T-helper 1 cell (primary cell): ENCODE measurements at places on chromosomes 13 and 19.
A peak's percentile ranks its signal among the peaks of the same experiment; 100 is the strongest.

- peak; percentile 44 for DNase-seq
Observed at GRCh38 chr19:40805258-40805868, 6.4 kb downstream of the EGLN2 start.

- DNase-seq = no peak
Observed at GRCh38 chr13:59679254-59679653, 484.5 kb downstream of the DIAPH3 start.

DNA sequence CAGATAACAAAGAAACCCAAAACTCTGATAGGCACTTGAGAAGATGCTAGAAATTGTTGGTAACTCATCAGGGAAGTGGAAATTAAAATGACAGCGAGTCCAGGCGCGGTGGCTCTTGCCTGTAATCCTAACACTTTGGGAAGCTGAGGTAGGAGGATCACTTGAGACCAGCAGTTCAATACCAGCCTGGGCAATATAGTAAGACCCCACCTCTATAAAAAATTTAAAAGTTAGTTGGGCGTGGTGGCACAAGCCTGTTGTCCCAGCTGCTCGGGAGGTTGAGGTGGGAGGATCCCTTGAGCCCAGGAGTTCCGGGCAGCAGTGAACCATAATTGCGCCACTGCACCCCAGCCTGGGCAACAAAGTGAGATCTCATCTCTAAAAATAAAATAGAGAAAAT is 2.6 kb upstream of the RYR1 start:
- DNase-seq = no peak

- no peak for DNase-seq
Observed at GRCh38 chr19:17681505-17682125, 6.5 kb downstream of the UNC13A start.

DNA sequence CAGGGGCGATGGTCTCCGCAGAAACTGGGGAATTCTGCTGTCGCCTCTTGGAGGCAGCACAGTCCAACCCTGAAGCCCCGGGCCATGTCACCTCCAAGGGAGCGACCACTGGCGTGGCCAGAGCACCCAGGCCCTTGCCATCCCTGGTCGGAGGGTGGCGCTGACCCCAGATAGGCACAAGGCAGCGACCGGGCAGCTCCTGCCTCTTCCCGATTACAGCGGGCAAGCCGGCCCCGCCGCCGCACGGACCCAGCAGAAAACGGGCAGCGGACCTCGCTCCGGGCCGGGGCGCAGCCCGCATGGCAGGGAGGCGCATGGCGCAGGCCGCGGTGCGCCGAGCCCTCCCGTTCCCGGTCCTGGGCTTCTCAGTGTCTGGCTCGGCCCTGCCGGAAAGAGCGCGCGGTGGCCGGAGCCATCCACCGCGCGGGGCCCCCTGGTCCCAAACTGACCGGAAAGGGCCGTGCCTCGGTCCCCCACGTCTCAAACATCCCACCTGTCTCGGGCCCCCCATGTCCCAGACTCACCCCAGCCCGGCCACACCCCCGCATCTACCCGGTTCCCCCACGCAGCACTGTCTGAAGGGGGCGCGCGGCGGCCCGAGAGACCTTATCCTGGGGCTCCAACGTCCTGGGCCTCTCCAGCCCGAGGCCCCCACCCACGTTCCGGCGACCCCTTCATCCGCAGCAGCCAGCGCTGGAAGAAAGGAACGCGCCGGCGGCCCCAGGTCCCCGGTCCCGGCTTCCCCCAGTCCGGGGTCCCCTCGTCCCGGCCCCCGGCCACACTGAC is 727 bp downstream of the CERS1 start:
- no peak for DNase-seq

GRCh38 chr19:19427944-19428343 is 22.5 kb downstream of the GATAD2A start:
- DNase-seq = no peak

- no peak for DNase-seq
Observed at GRCh38 chr13:43260999-43261398, 237.6 kb downstream of the DNAJC15 start.

DNA sequence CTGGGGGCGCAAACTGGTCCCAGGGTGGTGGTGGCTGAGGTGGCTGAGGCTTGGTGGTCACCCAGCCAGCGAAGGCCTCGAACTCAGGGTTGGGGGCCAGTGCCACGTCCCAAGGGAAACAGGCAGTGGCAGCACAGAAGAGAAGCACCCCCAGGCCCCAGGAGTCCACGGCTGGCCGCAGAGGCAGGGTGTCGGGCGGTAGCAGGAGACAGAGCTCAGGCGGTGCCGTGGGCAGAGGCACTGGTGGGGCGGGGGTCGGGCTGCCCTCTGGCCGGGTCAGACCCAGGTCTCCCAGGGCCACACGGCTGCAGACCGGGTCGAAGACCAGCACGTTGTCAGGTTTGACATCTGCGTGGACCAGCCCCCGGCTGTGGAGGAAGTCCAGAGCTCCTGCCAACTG is 4.2 kb upstream of the SBK2 start:
- no peak for DNase-seq

GRCh38 chr13:97401421-97401820 is 32.5 kb upstream of the RAP2A start:
- no peak for DNase-seq

GRCh38 chr19:7575434-7576040 is 20.1 kb upstream of the CAMSAP3 start:
- DNase-seq = no peak

GRCh38 chr19:33550768-33551167 is 29.2 kb upstream of the PEPD start:
- no peak for DNase-seq

- DNase-seq = no peak
Observed at GRCh38 chr13:77860507-77860981, 58.1 kb downstream of the EDNRB start.

DNA sequence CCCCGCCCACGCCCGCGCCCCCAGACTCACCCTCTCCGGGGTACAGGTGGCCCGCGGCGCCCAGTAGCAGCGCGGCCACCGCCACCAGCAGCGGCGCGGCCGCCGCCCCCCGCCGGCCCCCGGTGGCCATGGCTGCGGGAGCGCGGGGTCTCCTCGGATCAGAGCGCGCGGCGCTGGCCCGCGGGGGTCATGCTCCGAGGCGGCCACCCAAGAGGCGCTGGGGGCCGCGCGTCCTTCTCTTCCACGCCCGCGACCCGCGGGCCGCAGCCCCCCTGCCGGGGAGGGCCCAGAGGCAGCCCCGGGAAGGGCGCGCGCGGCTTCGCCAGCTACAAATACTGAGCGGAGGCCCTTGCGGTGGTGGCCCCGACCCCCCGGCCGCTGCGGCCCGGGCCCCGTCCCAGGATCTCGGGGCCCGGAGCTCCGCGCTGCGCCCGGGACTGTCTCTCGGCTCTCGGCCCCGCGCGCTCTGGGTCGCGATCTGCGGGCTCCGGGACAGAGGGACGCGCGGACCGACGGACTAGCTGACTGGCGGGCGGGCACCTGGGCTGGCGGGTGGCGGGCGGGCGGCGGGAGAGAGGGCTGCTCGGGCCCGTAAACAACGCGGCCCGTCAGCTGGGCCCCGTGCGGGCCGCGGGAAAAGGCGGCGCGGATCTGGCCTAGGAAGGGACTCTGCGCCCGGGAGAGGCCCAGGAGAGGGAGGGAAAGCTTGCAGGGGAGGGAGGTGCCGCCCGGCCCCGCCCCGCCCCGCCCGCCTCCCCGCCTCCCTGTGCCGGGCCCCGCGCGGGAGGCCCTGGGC is at the start of gene INSR:
Gene INSR (minus strand): TSS at position 653 of the 796 bp plus-strand sequence. CDS start 523 bp downstream, at position 130.
- DNase-seq = peak; percentile 25
